ENCODE measurements at places on chromosomes 2 and 18.

- no peak for DNase-seq
Measured at GRCh38 chr2:37394796-37395555, 50.5 kb downstream of the QPCT start.

GRCh38 chr18:26745288-26746181 is 120.0 kb downstream of the AQP4 start:
- no peak for DNase-seq

DNA sequence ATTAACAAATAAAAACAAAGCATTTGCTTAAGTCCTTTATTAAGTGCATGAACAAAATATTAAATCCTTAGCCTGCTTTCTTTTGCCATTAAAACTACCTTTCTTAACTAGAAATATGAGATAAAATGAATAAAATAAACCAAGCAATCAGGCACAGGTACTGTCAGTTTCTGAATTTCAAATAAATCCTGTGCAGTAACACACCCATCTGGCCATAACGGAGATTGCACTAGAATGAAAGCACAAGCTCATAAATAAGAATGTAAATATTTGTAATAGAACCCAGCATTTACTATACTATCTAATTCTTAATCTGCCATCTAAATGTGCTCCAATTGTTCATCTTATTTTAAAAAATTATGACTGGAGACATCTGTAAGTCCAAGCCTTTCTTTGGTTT is 31.9 kb downstream of the PRKRA start:
- no peak for DNase-seq

GRCh38 chr18:48866028-48866733 is 84.6 kb downstream of the SMAD7 start:
- DNase-seq, result no peak

DNA sequence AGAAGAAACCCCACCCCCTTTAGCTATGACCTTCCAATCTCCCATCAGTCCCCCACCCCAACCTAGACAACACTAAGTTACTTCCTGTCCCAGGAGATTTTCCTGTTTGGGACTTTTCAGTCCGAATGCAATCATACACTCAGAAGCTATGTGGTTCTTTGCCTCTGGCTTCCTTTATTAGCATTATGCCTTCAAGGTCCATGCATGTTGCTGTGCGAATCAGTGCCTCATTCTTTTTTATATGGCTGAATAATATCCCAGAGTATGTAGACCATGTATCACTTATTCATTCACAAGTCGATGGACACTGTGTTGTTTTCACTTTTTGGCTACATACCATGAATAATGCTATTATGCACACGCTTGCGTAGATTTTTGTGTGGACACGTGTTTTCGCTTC is 292.1 kb upstream of the HDAC4 start:
- no peak for DNase-seq

DNA sequence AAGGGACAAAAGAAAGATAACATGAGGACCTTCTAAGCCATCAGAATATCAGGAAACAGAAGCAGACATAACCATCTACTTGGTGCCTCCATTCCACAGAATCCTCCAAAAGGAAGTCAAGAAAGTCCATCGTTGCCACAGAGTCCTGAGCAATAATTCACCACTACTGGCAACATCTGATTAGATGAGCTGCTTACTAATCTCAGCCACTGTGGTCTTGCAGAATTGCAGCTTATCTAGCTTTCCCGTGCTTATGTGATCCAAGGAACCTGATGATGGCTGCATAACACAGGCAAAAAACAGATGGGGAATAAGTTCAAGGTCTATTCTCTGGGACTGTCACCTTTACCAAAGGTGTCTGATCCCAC is 278.5 kb downstream of the AFF3 start:
- no peak for DNase-seq

GRCh38 chr18:58552057-58552461 is 76.8 kb downstream of the ALPK2 start:
- peak; percentile 36 for DNase-seq

DNA sequence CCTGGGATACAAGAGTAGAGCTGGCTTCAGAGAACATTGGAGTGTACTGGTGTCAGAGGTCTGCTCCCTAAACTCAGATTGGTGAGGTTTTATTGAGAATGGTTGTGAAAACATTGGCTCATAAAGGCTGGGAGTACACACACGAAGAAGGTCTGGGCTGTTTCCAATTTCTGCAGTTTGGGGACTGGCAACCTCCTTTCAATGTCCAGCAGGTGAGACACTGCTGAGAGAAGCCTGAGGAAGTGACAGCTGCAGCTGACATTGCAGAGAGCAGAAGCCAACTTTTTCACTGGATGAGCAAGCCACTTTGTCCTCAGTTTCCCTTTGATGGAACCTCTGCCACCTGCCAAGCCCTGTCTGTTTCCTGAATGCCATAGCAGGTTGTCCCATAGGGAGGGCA is 346.6 kb upstream of the SPRED2 start:
- DNase-seq, result no peak

GRCh38 chr2:217074576-217075255 is 214.9 kb upstream of the TNP1 start:
- no peak for DNase-seq

DNA sequence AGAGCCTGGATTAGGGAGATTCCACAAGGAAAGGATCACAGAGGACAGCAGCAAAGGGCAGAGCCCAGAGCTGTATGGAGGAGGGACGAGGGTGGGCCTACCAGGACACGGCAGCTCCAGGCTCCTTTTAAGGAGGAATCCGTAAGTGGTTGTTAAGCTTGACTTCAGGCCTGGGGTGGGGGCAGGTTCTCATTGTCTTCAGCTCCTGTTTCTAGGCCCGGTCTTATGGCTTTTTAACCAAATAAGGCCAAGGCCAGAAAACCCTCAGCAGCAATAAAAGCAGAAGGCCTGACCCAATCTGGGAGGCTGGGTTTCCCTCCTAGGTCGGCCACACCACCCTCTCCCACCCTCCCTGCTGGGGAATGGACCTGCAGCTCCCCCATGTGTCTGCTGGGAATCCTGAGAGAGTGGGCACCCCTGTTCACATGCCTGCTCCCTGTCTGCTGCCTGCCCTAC is 111.2 kb downstream of the PLB1 start:
- no peak for DNase-seq

GRCh38 chr2:163319006-163319405 is 416.8 kb downstream of the FIGN start:
- DNase-seq, result no peak

GRCh38 chr2:29780906-29781305 is 140.5 kb downstream of the ALK start:
- DNase-seq, result no peak

DNA sequence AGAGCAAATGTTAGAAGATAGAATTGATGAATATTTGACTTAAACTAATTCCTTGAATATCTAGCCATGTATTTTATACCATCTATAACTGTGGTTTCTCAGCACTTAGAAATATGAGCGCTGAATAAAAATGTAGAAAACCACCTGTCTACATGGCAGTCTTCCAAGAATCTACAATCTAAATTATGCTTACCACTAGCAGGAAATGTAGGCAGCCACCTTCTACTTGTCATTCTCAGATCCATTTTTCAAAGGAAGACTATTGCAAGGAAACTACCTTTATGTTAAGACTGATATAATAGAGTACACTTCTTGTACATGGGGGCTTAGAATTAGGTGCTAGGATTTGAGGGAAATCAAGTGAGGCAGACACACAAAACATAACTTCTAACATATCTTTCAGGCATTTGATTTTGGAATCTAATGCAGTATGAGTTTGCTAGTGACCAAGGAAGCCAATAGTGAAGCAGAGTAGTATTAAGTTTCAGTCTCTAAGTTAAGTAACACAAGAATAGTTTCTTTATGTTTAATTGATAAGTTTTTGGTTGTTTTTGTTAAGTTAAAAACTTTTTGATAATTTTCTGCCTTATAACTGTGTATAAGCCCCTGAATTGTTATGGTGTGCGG is 175.9 kb upstream of the ITGA4 start:
- no peak for DNase-seq

DNA sequence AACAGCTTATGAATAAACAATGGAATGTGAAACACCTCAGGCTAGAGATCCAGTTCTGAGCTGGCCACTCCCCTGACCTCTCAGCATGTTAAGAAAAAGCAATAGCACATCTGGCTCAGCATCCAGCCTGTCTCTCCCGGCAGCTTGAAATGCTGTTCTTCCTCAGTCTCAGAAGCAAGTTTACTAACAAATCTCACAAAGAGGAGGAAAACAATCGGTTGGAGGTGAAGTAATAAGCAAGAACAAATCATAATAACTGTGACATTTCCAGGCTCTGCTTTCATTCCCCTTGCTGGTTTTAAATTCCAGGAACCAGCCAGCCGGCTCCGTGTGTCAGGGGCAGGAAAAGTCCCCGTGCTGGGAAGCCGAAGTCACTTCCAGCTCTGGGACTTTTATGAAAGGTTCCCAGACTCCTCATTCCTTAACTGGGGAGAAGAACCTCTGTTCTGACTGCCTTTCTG is 133.9 kb upstream of the ARL4C start:
- DNase-seq, result no peak

DNA sequence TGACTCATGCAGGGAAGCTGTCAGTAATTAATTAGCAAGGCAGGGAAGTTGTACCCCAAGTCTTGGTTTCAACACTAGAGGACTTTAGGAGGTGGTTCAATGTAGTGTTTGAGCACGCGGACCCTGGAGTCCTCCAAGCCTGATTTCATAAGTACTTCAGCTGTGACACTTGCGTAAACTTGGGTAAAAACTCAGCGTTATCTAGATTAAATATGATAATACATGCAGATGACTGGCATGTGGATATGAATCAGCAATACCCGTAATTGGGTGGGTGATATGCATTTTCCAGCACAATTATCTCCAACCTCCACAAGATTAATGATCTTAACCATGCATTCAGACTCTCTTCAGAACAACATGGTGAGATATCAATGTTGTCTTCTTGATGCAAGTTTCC is 5.2 kb downstream of the UGT1A7 start:
- no peak for DNase-seq

DNA sequence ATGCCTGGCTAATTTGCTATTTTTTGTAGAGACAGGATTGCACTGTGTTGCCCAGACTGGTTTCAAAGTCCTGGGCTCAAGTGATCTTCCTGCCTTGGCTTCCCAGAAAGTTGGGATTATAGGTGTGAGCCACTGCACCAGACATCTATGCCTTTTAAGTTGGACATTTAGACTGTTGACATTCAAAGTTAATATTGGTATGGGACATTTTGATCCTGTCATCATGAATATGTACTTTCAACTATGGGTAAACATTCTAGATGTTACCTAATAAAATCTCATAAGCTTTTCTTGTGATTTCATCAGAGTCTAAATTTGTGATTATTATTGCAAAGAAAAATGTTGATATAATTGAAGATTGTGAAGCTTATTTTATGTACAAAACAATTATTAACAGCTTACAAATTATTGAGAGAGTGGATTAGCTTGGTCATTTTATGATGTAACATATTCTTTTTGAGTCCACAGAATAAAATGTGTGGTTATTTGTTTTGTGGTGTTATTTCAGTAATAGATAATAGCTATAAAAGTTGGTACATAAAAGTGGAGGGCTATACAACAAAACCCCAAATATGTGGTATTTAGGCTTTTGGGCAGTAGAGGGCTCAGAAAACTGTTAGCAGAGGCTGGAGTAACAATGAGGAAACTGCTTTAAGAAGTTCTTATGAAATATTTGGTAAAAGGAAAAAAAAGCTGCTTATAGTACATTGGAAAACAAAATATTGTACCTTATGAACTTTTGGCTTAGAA is 41.4 kb downstream of the STARD6 start:
- DNase-seq, result no peak

DNA sequence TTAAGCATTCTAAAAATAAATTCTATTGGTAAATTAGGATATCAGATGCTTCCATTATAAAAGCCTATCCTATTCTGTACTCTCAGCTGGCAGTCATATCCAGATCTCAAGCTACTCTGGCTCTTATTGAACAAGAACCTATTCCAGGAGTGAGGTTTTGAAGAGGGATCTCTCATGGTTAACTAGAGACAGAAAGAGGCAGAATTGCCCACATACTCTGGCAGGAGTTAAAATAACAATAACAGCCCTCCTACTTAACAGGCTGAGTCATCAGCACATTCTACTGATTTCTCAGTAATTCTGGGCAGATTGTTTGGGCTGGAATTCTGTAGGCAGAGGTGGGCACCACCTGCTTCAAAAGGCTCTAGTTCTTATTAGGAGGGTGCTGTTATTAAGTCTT is 142.0 kb upstream of the UNC80 start:
- DNase-seq, result no peak

DNA sequence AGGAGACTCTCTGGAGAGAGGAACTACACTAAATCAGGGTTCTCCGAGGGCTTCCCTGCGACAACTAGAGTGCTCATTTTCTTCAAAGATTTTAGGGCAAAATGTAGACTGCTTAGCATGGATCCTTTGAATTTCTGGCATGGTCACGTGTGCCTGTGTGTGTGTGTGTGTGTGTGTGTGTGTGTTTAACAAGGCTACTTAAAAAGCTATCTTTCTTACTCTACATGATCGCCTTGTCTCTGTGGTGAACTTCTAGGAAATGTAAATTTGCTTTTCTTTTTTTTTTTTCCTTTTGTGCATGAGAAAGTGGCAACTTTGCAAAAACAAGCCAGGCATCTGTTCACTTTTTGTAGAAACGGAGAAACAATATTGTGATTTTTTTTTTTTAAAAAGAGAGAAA is 43.9 kb downstream of the SOX11 start:
- DNase-seq, result no peak

GRCh38 chr2:86492048-86492453 is 50.9 kb downstream of the KDM3A start:
- DNase-seq, result no peak

GRCh38 chr2:66032226-66032775 is 402.6 kb upstream of the MEIS1 start:
- no peak for DNase-seq

DNA sequence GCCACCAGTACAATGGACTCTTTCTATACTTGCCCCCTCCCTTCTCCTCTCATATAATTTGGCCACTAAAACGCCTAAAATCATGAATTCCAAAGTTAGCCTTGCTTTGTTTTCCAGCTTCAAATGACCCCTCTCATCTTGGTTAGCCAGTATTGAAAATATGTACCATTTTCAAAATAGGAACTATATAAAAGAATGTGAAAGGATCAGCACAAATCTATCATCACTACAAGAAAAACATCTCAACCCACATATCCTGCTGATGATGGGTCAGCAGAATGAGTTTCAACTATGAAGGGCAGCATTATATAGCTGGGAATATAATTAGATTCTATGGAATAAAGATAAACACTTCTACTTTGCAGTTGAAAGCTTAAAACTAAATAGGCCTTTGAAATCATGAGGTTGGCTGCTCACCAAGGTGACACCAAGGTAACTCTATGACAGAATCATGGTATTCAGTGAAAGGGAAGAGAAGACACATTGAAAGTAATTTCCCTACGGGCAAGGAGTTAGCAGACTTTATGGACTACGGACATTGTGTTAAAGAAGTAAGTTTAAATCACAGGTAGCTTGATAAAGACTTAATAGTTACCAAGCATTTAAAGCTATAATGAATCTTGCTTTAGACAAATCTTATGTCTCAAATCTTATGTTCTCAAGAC is 873.0 kb downstream of the CPS1 start:
- DNase-seq, result no peak

- DNase-seq, result no peak
Measured at GRCh38 chr2:226063704-226064440, 664.4 kb downstream of the NYAP2 start.

- DNase-seq, result no peak
Measured at GRCh38 chr2:170466632-170467031, 248.5 kb upstream of the SP5 start.

GRCh38 chr2:113304702-113305101 is 26.0 kb upstream of the PAX8 start:
- no peak for DNase-seq

- no peak for DNase-seq
Measured at GRCh38 chr2:23146011-23146410, 239.0 kb upstream of the KLHL29 start.
